ENCODE measurements at places on chromosomes 2 and 18.

GRCh38 chr18:54396760-54397159 is 39.1 kb downstream of the C18orf54 start:
- no peak for DNase-seq

- no peak for DNase-seq
Observed at GRCh38 chr2:236662231-236663185, 92.9 kb downstream of the ACKR3 start.

DNA sequence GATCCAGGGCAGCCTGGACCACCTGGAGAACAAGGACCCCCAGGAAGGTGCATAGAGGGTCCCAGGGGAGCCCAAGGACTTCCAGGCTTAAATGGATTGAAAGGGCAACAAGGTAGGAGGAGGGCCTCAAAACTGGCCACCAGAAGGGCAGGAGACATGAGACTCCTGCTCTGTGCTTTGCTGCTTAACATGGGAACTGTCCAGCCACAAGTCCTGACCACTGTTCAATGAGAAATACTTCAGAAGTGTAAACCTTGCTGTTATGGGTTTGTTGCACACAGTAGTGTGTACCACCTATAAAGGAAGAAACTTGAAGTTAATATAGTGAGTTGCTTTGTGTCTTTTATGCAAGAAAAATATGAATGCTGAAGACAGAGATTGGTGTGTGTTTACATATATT is 44.2 kb upstream of the MFF start:
- no peak for DNase-seq

- DNase-seq, result no peak
Observed at GRCh38 chr2:15798701-15799431, 141.5 kb upstream of the MYCN start.

DNA sequence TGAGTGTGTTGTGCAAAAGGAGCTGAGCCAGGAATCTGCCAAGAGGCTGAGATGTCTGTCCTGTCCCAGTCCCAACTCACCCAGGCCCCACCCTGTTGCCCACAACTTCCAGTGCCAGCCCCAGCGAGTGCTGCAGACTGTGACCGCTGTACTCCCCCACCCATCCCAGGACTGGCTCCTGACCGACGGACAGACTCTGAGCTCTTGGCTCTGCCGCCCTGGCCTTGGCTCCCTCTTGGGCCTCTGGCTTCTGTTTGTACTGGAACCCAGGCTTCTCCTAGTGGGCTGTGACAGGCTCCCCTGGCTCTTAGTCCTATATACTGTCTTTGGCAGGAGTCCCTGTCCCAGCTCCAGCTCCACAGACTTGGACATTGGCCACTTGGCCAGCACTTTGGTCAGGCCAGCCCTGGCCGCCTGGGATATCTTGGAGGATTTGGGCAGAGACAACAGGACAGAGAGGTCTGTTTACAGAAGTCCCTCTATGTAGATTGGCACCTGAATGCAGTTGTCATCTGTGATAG is 41.1 kb downstream of the ACOXL start:
- no peak for DNase-seq

- no peak for DNase-seq
Observed at GRCh38 chr2:60415814-60416213, 137.6 kb downstream of the BCL11A start.

All from NCI-H2081 treated with DMSO at 0.1 percent for 48 hours (cell line).